CD4-positive, alpha-beta T cell treated with Interleukin-4 for 4 hours (primary cell): ENCODE measurements at places on chromosomes 4 and X.

GRCh38 chr4:20381005-20381404 is 129.3 kb downstream of the SLIT2 start:
- no peak for DNase-seq

- no peak for DNase-seq
Measured at GRCh38 chr4:159447296-159447695, 344.4 kb downstream of the RAPGEF2 start.

GRCh38 chr4:185031611-185032010 is 13.3 kb downstream of the HELT start:
- no peak for DNase-seq

GRCh38 chr4:124202099-124202498 is 510.4 kb downstream of the ANKRD50 start:
- DNase-seq, result no peak
